ENCODE measurements at places on chromosomes 1 and 21. TPM values are rescaled to one million over a fixed set of nuclear protein-coding genes. Genes with fewer than 3 reads are reported as not detected.

Gene ANKRD65
- total RNA-seq = 40.9 TPM

Gene EXO1
- total RNA-seq = 0.83 TPM

Gene SHE
- 13.3 TPM for total RNA-seq

Gene SLAMF9
- not detected for total RNA-seq

Gene HENMT1
- 8.8 TPM for total RNA-seq

All from ureter (tissue), 1 donor.